ENCODE measurements at places on chromosomes 4 and X.
A peak's percentile ranks its signal among the peaks of the same experiment; 100 is the strongest.

DNA sequence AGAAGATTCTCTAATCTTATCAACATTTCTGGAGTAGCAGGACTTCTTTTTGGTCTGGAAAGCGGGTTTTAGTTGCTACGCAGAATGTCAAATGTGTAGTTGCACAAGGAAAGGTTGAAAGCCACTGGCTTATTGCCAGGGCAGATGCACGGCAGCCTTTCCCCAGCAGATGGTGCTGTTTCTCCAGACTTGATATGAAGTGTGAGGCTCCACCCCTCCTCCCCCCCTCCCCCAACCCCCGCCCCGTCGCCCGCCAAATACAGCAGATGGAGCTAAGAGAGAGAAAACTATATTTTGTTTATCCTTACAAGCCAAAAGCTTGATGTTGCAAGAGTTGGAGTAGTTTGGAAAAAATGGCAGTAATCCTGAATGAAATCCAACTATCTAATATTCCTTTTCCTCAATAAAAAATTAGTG lies 32.0 kb downstream of the ENOPH1 start:
- peak; percentile 84 for DNase-seq

GRCh38 chrX:72073633-72074032 lies 58.1 kb downstream of the RTL5 start:
- DNase-seq = no peak

DNA sequence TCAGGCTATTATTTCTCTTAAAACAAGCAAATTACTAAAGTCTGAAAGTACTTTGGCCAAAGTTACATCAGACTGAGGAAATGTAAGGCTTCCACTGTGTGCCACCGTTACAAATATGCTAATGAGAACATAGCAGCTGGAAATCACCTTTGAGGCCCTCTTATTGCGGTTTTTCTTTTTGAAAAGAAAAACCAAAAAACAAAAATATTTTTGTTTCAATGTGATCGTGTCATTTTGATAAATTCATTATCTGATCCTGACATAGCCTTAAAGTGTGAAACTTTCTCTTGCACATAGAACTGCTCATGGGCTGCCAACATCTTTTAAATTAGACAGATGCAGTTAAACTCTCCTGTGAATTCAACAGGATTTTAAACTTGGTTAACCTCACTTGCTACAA lies 2.8 kb upstream of the TIFA start:
- DNase-seq = no peak

GRCh38 chr4:186887291-186887700 lies 163.6 kb upstream of the FAT1 start:
- DNase-seq = no peak

DNA sequence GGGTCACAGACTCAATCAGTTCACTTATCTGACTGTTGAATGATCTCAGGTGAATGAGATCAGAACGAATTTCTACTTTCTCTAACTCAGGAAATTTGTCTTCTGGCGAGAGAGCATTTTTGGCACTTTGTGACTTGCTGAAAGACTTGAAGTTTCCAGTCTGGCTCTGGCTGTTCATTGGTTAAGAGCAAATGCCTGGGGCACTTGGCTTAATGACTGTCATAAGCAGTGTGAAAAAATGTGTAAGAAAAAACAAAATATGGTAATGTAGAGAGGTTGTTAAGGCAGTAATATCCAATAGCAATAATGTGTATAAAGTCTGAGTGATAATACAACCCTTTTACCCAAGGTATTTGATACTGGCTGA lies 71.3 kb upstream of the PGRMC2 start:
- no peak for DNase-seq

DNA sequence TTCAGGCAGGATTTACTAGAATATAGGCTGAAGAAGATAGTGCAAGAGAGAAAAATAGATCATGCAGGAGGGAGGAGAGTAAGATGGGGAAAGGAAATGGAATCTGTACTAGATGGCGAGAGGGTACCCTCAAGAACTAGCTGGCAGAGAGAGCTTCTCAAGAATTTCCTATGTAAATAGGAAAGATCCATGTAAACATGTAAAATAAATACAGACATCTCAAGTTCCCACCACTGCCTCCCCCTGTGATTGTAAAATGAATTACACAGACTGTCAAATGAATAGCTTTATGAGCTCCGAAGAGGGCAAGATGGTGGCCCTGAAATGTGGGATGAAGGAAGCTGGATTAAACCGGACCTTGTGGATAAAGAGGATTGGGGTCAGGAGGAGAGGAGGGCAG lies 178.0 kb downstream of the PALLD start:
- DNase-seq = no peak

GRCh38 chr4:36944232-36944631 lies 300.3 kb upstream of the NWD2 start:
- DNase-seq = no peak

GRCh38 chrX:68894513-68895340 lies 65.9 kb downstream of the EFNB1 start:
- DNase-seq = no peak

DNA sequence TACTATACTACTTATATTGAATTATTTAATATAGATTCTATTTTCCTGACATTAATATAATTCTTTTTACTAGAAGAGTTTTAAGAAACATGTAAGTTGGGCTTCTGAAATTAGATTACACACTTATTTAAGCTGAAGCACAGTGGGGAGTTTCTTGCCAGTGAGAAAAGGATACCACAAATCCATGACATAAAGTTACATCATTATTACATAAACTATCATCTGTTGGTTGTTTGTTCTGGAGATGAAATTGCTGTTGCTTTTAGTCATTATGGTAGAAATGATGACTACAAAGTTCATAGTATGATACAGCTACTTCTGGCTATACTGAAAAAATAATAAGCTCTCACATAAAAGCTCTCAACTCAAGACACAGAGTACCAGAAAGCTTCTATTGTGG lies 880.4 kb downstream of the PCDH18 start:
- DNase-seq = no peak

DNA sequence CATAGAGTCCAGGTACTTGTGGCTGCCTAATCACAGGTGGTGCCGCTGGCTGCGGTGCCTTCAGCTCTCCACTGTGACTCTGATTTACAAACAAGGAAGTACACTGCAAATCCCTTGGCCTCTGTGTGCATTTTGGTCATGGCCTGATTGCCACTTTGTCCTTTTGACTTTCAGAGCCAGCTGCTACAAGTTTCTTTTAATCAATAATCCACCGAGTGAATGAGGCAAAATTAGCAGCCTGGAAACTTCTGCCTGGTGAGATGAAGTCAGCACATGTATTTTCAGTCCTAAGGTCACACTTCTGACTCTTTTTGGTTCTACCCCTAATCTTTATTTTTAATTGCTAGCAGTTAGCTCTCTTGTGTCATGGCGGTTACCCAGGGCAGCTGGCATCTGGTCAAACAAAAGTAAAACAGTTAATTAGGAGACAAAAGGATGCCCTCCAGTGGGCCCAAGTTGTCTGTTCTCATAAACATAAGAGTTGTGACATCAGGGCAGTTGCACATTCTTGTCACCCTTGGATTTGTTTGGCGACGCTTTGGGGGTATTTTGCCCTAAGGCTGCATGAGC lies 62.3 kb upstream of the LNX1 start:
- no peak for DNase-seq

- DNase-seq = no peak
Measured at GRCh38 chrX:10855845-10856244, 235.5 kb upstream of the MID1 start.

DNA sequence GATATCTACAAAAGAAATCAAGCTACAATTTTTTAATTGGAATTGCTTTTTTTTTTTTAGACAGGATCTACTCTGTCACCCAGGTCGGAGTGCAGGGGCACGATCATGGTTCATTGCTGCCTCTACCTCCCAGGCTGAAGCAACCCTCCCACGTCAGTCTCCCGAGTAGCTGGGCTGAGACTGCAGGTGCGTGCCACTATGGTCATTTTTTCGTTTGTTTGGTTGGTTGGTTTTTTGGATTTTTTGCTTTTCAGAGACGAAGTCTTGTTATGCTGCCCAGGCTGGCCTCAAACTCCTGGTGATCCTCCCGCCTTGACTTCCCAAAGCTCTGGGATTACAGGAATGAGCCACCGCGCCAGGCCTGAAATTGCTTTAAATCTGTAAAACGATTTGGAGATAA lies 15.6 kb downstream of the RGN start:
- no peak for DNase-seq

All from activated CD8-positive, alpha-beta memory T cell treated with anti-CD3 and anti-CD28 coated beads, Interleukin-2, amount 50 U/mL, for 4 hours (primary cell).